ENCODE measurements at places on chromosomes 1 and 21.

DNA sequence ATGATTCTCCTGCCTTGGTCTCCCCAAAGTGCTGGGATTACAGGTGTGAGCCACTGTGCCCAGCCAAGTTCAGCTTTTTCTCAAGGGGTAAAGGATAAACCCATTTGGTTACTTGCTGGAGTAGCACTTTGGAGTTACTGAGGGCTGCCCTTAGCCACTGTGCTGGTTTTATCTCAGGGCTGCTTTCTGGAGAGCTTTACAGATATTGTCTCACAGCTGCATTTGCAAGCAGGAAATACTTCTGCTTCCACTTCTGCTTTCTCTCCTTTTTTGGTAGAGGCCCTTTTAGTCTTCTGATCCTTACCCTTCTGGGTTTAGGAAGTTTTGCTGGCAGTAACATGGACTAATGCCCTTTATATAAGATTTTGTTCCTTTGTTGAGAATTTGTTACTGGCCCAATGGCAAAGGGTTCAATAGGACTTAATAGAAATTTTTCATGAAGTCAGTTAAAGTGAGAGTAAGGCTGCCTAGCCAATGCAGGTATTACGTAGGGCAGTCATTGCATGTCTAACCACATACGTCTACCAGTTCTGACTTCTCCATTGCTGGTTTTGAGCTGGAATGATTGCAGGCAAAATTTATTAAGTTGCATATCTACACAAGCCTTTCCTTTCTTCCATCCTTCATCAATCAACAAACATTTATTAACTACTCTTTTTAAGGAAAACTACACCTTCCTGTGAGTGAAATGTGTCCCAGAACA lies 24.4 kb downstream of the CAP1 start:
- no peak overlapping the region for H3K4me3 ChIP-seq
- H3K27ac ChIP-seq, result no peak overlapping the region
- no peaks in the 10 kb centered on the region for H3K36me3 ChIP-seq
- no peak for DNase-seq
- H3K4me1 ChIP-seq, result no peaks in the 10 kb centered on the region
- no peaks in the 10 kb centered on the region for H3K27me3 ChIP-seq

- no peaks in the 10 kb centered on the region for H3K4me1 ChIP-seq
- H3K4me3 ChIP-seq, result no peak overlapping the region
- H3K27me3 ChIP-seq, result no peaks in the 10 kb centered on the region
- DNase-seq, result no peak
- H3K27ac ChIP-seq, result no peak overlapping the region
- H3K36me3 ChIP-seq, result no peaks in the 10 kb centered on the region
These were observed 34.2 kb downstream of the GATAD2B start for GRCh38 chr1:153888533-153888932.

GRCh38 chr1:55481634-55482033 lies 266.5 kb upstream of the USP24 start:
- no peaks in the 10 kb centered on the region for H3K4me1 ChIP-seq
- H3K36me3 ChIP-seq, result no peaks in the 10 kb centered on the region
- no peak overlapping the region for H3K4me3 ChIP-seq

DNA sequence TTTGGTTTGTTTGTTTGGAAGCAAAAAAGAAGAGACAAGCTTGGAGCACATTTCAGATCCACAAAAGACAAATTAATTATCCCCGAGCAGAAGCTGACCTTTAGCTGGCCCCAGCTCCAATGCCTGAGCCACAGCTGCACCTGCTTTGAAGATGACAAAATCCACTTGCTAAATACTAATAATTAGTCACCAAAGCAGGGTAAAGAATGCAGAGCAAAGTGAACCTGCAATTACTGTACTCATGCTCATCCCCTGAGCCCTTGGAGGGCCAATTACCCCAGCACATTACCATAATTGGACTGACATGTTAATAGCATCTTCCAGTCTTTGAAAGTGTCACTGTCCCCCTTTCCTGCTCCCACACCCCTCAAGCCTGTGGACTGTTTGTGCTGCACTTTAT lies 38.2 kb upstream of the KCND3 start:
- no peak for DNase-seq
- H3K4me1 ChIP-seq, result no peaks in the 10 kb centered on the region
- no peak overlapping the region for H3K4me3 ChIP-seq
- H3K27me3 ChIP-seq, result no peaks in the 10 kb centered on the region
- no peaks in the 10 kb centered on the region for H3K36me3 ChIP-seq

DNA sequence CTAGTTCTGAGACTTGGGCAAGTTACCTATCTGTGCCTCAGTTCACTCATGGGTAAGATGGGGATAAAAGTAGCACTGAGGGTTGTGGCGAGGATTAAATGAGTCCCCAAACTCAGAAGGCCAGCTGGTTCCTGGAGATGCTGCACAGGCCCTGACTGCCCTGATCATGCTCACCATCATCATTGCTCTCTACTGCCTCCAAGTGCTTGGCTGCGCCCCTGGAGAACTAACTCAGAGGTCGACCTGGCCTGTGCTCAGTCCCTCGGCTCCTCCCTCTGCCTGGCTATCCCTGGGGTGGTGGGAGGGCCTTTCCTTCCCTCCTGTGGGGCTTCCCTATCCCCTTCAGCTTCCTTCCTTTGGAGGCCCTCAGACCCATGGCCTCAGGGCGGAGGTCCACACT lies 5.6 kb downstream of the SLC5A9 start:
- DNase-seq, result no peak
- H3K36me3 ChIP-seq, result no peaks in the 10 kb centered on the region
- no peaks in the 10 kb centered on the region for H3K4me1 ChIP-seq
- H3K27ac ChIP-seq, result no peak overlapping the region
- no peaks in the 10 kb centered on the region for H3K27me3 ChIP-seq
- no peak overlapping the region for H3K4me3 ChIP-seq

DNA sequence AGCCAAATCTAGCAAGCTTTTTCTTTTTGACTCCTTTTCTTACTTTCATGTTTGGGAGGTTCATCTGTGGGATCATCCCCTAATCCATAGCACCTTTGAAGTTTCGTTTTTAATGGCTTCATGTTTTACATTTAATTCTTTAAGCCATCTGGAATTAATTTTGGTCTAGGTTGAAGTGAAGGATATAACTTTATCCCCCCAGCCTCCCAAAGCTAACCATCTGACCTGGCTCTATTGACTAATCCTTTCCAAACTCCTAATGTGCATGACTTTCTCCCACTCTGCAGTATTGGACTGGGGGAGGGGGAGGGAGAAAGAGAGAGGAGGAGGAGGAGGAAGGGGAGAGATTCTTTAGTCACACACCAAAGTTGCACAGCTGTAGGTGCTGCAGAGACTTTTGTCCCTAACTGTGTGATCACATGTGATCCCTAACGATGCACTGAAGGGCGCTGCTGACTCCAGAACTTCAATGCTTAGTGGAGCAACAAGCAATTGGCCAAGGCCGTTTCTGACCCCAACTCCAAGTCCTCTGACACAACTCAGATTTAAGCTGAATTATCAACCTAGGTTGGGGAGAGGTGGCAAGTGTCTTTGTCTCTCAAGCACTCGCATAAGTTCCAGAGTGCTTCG lies 191.6 kb downstream of the HUNK start:
- H3K4me3 ChIP-seq, result no peak overlapping the region
- H3K27ac ChIP-seq, result no peak overlapping the region
- no peaks in the 10 kb centered on the region for H3K4me1 ChIP-seq

DNA sequence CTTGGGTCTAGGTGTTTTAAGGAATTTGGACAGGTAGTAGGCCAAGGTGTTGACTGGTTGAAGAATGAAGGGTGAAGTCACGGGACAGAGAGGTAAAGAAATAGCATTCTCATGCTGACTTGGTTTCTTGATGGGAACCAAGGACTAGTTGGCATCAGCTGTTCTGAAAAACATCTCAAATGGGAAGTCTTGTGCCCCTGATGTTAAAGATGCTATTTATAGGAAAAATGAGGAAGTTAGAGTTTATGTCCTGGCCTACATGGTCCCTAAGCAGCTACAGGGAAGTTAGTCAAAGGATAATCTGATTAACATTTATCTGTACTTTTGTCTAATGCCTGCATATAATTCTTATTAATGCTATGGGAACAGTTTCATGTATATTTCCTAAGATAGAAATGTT lies 262.4 kb downstream of the HHIPL2 start:
- no peak overlapping the region for H3K27ac ChIP-seq
- no peaks in the 10 kb centered on the region for H3K4me1 ChIP-seq
- H3K36me3 ChIP-seq, result no peaks in the 10 kb centered on the region
- H3K4me3 ChIP-seq, result no peak overlapping the region
- no peak for DNase-seq
- no peaks in the 10 kb centered on the region for H3K27me3 ChIP-seq

DNA sequence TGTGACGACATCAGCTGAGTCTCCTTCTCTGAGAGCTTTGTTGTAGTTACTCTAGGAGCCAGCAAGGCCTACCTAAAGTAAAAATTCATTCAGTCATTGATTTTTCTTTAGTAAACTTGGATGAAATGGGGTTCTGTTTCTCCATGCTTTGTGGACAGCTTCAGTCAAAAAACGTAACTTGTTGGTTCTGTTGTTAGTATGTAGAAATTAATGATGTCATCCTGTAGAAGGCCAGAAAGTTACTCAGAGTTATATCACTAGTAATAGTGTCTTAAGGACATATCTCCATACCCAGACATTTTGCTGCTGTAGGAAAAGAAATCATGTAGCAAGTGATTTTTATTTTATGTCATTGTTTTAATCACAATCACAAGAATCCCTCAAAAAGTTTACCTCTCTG lies 43.0 kb downstream of the KDM1A start:
- H3K4me3 ChIP-seq, result no peak overlapping the region
- H3K27ac ChIP-seq, result no peak overlapping the region
- no peaks in the 10 kb centered on the region for H3K36me3 ChIP-seq
- no peaks in the 10 kb centered on the region for H3K4me1 ChIP-seq
- DNase-seq, result no peak
- no peaks in the 10 kb centered on the region for H3K27me3 ChIP-seq

DNA sequence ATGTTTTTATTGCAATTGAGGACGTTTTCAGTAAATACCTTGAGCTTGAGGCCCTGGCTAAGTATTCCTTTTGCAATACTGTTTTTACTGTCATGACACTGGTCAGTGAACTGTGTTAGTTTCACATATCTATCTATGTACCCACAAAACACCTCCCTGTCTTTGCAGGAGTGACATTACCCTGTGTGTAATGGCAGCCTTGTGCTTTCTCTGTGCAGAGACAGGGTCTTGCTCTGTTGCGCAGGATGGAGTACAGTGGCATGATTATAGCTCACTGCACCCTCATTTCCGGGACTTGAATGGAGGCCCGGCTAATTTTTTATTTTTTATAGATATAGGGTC lies 8.9 kb downstream of the YBX1 start:
- H3K36me3 ChIP-seq, result no peaks in the 10 kb centered on the region
- H3K27me3 ChIP-seq, result no peaks in the 10 kb centered on the region
- DNase-seq, result no peak
- H3K4me1 ChIP-seq, result peaks cover 3% of the 10 kb centered on the region

DNA sequence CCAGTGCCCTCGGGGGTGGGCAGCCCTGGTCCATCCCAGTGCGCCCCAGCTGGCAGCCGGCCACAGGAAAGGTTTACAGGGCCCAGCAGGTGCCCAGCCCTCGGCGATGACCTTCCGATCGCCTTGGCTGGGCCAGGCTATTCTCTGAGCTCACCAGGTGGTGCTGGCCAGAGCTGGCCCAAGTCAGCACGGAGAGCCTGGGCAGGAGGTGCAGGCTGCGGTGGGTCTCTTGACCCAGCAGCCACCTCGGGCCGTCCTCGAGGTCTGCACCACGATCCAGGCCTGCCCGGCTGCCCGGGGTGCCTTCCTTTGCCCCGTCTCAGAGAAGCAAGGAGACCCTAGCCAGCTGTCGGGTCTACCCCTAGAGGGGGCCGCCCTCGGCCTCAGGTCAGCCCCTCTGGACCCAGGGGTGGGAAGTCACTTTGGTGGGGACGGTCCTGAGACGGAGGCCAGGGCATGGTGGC lies 370 bp downstream of the PERM1 start:
- H3K36me3 ChIP-seq, result no peaks in the 10 kb centered on the region
- H3K27ac ChIP-seq, result no peak overlapping the region

- H3K27ac ChIP-seq, result no peak overlapping the region
- DNase-seq, result no peak
- no peaks in the 10 kb centered on the region for H3K27me3 ChIP-seq
- H3K36me3 ChIP-seq, result no peaks in the 10 kb centered on the region
- H3K4me3 ChIP-seq, result no peak overlapping the region
These were observed 356.5 kb downstream of the GPATCH2 start for GRCh38 chr1:217274416-217274815.
